ENCODE measurements at places on chromosomes 6 and 20. TPM values are rescaled to one million over a fixed set of nuclear protein-coding genes. Genes with fewer than 3 reads are reported as not detected.

DNA sequence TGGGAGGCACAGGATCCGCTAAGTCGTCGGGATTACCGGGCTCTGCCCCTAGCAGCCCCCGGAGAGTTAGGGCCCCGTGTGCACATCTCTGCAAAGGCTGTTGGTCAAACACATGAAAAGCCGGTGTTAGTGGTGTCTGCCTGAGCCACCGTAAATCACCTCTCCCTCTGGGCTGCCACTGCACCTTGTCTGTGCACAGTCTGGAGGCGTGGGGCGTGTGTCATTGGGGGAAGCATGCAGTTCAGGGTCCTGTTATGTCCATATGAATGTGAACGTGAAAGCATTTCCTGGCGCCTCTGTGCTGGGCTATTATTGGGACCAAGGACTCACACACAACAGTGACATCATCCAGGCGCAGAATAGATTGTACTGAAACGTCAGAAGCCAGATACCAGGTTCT, 305.6 kb downstream of the NRN1 start:
- peaks cover 16% of the 10 kb centered on the region for H3K4me1 ChIP-seq
- no peak overlapping the region for H3K4me3 ChIP-seq
- H3K27me3 ChIP-seq: no peaks in the 10 kb centered on the region
- DNase-seq: no peak

GRCh38 chr6:9412951-9413559, 977.7 kb upstream of the SLC35B3 start:
- no peak overlapping the region for H3K4me3 ChIP-seq
- DNase-seq: no peak
- H3K27ac ChIP-seq: no peak overlapping the region
- no peaks in the 10 kb centered on the region for H3K36me3 ChIP-seq

Gene OPRL1
- 0.41 TPM for total RNA-seq

- peaks cover 21% of the 10 kb centered on the region for H3K4me1 ChIP-seq
- no peak overlapping the region for H3K4me3 ChIP-seq
- no peaks in the 10 kb centered on the region for H3K27me3 ChIP-seq
- no peak overlapping the region for H3K27ac ChIP-seq
- no peak for DNase-seq
Measured at GRCh38 chr20:38536310-38536709, 44.7 kb upstream of the ADIG start.

- DNase-seq: no peak
- H3K4me1 ChIP-seq: no peaks in the 10 kb centered on the region
- no peaks in the 10 kb centered on the region for H3K36me3 ChIP-seq
- no peak overlapping the region for H3K27ac ChIP-seq
Measured at GRCh38 chr6:110315869-110316398, 42.2 kb downstream of the METTL24 start.

- no peak overlapping the region for H3K4me3 ChIP-seq
- DNase-seq: no peak
- no peak overlapping the region for H3K27ac ChIP-seq
- H3K27me3 ChIP-seq: no peaks in the 10 kb centered on the region
- H3K4me1 ChIP-seq: peaks cover 10% of the 10 kb centered on the region
Measured at GRCh38 chr6:53703047-53703446, 37.5 kb upstream of the KLHL31 start.

DNA sequence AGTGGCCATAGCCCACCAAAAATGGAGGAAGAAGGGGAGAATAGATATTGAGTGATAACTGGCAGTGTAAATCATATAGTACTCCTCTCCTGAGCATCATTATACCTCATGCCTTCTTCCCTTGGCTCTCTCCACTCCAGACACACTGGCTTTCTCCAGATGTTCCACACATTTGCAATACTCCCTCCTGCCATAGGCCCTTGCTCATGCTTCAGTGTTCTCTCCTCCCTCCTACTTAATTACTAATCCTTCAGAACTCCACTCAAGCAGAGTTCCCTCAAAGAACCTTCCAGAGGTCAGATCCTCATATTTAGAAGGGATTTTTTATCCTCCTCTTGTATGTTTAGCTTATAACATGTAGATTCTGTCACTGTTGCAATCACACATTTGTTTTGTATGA, 279.5 kb upstream of the SUPT3H start:
- peaks cover 61% of the 10 kb centered on the region for H3K4me1 ChIP-seq
- no peak for DNase-seq
- no peak overlapping the region for H3K27ac ChIP-seq
- H3K36me3 ChIP-seq: peaks cover 23% of the 10 kb centered on the region
- H3K4me3 ChIP-seq: no peak overlapping the region

DNA sequence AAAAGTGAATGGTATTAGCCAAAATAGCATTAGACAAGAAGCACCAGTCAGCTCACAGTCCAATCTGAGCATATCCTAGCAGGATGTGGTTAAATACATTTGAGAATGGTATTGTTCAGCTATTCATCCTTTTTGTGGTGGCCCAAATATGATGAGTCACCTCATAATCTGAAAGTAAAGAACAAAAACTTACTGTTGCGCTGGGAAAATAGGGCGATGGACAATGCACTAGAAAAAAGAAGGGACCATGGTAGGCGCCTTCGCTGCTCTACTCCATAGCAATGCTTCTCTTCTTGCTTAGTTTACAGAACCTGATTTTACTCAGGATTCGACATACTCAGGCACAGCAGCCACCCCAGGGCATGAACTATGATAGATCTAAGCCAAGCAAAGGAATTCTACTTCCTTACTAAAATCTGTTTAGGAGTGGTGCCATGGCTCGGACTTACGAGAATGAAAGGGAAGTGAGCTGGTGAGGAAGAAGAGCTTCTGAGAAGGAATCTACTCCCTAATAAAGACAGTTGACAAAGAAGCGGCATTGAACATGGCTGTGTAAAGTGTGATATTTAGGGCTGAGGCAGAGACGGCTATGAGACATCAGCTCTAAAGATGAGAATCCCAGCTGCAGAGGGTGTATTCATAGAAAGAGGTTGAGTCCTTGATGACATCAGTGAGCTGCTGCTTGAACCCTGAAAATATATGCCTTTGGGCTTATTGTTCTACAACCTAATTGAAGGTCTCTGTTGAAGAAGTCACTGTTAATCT, 16.6 kb upstream of the FBXO9 start:
- peaks cover 21% of the 10 kb centered on the region for H3K4me1 ChIP-seq
- no peak for DNase-seq
- peak overlapping the region; percentile 13 for H3K4me3 ChIP-seq

GRCh38 chr20:8535403-8536261, 403.6 kb downstream of the PLCB1 start:
- no peaks in the 10 kb centered on the region for H3K36me3 ChIP-seq
- H3K27ac ChIP-seq: no peak overlapping the region
- H3K4me1 ChIP-seq: no peaks in the 10 kb centered on the region
- DNase-seq: no peak
- H3K27me3 ChIP-seq: no peaks in the 10 kb centered on the region

- H3K36me3 ChIP-seq: no peaks in the 10 kb centered on the region
- H3K4me1 ChIP-seq: no peaks in the 10 kb centered on the region
- no peak for DNase-seq
- peaks cover 9% of the 10 kb centered on the region for H3K27me3 ChIP-seq
- no peak overlapping the region for H3K27ac ChIP-seq
Measured at GRCh38 chr6:168938546-168938945, 315.1 kb downstream of the THBS2 start.

Gene RNF182
- total RNA-seq: not detected

Gene TPX2
- total RNA-seq: 83.0 TPM

Data from activated T-helper 2 cell treated with anti-CD3 and anti-CD28 coated beads, Interferon-gamma antibody, Interleukin-2, Interleukin-4, amounts not matched to agents 10 μg/mL and 5 μg/mL and 100 μg/mL, durations not matched to agents 14 hours and 24 hours and 36 hours (primary cell).